ENCODE measurements at places on chromosomes 5 and 9.

- DNase-seq, result no peak
- H3K4me3 ChIP-seq, result no peak overlapping the region
- no peaks in the 10 kb centered on the region for H3K36me3 ChIP-seq
- H3K27ac ChIP-seq, result no peak overlapping the region
These were observed 139.7 kb upstream of the PCA3 start for GRCh38 chr9:76624391-76625048.

DNA sequence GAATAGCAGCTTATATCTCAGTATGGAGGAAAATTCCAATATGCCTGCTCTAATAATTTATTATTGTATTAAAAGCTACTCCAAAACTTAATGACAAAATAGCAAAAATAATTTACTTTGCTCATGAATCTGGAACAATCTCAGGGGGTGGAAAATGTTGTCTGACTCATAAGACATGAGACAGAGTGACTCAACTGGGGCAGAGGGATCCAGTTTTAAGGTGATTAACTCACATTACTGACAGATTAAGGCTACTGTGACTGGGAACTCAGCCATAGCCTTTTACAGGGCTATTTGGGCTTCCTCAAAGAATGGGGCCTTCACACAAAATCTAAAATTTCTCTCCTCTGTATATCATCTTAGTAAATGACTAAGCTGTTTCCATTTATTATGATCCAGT is 1172.9 kb downstream of the CDH12 start:
- H3K4me1 ChIP-seq, result no peaks in the 10 kb centered on the region
- no peak overlapping the region for H3K4me3 ChIP-seq
- H3K27ac ChIP-seq, result no peak overlapping the region
- no peaks in the 10 kb centered on the region for H3K36me3 ChIP-seq
- no peaks in the 10 kb centered on the region for H3K27me3 ChIP-seq

GRCh38 chr5:110496276-110496675 is 230.2 kb downstream of the TMEM232 start:
- no peak overlapping the region for H3K4me3 ChIP-seq
- H3K27ac ChIP-seq, result no peak overlapping the region
- DNase-seq, result no peak

DNA sequence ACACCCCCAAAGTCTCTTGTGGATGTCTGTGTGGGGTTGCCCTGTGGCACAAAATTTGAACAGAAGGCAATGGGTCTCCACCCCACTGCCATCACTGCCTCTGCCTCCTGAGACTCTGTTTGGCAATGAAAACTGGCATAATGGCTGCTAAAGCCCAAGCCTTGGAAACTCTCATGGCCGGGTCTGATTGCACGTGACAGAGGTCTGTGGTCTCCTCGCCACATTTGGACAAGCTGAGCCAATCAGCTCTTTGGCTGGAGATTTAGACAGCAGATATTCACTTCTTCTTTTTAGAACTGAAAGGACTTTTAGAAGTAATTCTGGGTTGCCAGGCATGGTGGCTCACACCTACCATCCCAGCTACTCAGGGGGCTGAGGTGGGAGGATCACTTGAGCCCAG is 5.5 kb downstream of the GGTA1 start:
- no peak overlapping the region for H3K4me3 ChIP-seq
- H3K4me1 ChIP-seq, result peaks cover 11% of the 10 kb centered on the region
- H3K27me3 ChIP-seq, result peaks cover 13% of the 10 kb centered on the region
- no peak overlapping the region for H3K27ac ChIP-seq

DNA sequence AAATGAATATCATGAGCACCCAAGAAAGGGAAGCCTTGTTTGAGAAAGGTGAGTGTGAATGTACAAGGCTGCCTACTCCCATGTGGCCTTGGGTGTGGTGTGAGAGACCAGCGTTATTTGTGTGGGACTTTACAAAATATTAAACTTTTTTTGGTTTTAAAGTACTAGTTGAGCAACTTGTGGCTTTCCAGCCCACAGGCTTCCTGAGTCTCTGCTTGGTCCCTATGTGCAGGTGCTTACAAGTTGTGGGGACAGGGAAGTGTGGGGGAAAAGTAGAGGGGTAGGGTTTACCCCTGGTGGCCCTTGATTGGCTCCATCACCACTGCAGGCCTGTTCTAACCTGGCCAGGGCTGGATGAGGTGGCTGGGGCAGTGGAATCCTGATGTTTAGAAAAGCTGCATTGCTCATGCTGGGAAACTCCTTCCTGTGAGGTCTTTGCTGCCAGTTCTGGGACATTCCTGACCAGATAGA is 19.7 kb downstream of the PTTG1 start:
- H3K4me1 ChIP-seq, result no peaks in the 10 kb centered on the region
- no peaks in the 10 kb centered on the region for H3K27me3 ChIP-seq
- no peak overlapping the region for H3K4me3 ChIP-seq
- no peak overlapping the region for H3K27ac ChIP-seq
- H3K36me3 ChIP-seq, result no peaks in the 10 kb centered on the region

GRCh38 chr9:122797316-122798063 is 2.4 kb upstream of the OR1K1 start:
- H3K27me3 ChIP-seq, result no peaks in the 10 kb centered on the region
- H3K4me3 ChIP-seq, result no peak overlapping the region
- no peaks in the 10 kb centered on the region for H3K4me1 ChIP-seq
- H3K36me3 ChIP-seq, result no peaks in the 10 kb centered on the region

DNA sequence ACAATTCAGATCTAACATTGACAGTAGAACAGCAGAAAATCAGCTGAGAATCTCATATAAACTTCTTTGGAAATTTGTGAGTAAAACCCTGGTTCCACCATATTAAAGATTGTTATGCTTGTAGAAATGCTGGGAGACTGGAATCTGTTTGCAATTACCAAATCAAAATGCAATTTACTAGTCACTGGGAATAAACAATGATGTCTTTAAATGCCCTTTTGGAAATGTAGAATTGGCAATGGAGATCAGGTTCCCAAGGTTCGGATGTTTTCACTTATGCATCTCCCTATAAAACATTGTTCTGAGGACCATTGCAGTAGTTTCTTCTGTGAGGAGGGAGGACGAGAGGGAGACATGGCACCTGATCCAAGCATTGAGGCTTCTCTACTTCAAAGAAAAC is 384.4 kb downstream of the TMEM167A start:
- H3K4me3 ChIP-seq, result no peak overlapping the region
- H3K27me3 ChIP-seq, result no peaks in the 10 kb centered on the region
- H3K36me3 ChIP-seq, result no peaks in the 10 kb centered on the region
- no peaks in the 10 kb centered on the region for H3K4me1 ChIP-seq
- no peak for DNase-seq

DNA sequence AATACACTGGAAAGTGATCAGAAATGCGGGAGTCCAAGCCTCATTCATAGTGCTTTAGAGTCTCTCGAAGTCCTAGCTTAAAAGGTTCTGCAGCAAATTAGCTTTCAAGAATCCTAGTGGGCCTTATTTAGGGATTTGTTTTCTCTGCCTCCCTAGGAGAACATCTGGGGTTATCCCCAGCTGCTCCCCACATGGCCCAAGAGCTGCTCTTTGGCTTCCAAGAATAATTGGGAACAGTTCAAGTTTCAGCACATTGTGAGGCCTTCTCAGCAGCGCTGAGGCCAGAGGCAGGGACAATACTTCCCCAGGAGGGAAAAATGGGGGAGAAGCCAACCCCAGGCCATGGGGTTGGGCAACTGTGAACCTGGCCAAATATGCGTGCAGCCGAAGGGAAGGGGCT is 108.7 kb downstream of the LIFR start:
- H3K36me3 ChIP-seq, result no peaks in the 10 kb centered on the region
- H3K4me1 ChIP-seq, result peaks cover 3% of the 10 kb centered on the region
- DNase-seq, result no peak
- H3K27ac ChIP-seq, result no peak overlapping the region

DNA sequence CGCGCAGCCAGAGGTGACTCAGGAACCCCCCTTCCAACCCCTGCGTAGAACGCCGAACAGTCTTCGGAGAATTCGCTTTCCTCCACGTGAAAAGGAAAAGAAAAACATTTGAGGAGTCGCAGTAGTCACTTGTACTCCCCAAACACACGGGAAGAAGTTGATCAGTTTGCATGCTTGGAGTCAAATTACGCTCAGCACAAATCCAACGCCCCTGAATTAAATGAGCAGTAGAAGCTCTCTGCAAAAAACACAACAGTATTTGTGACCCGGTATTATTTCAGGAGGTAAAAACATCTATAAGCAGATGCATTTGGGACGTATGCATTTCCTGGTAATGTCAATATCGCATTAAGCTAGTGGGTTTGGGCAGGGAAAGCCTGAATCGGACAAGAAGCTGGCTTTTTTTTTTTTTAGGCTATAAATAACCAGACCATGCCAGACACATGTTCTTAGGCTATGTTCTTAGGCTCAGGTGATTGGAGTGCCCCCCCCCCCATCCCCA is 854 bp upstream of the ARL15 start:
- DNase-seq, result no peak
- peaks cover 13% of the 10 kb centered on the region for H3K4me1 ChIP-seq
- no peaks in the 10 kb centered on the region for H3K36me3 ChIP-seq
- peak overlapping the region; percentile 87 for H3K4me3 ChIP-seq

DNA sequence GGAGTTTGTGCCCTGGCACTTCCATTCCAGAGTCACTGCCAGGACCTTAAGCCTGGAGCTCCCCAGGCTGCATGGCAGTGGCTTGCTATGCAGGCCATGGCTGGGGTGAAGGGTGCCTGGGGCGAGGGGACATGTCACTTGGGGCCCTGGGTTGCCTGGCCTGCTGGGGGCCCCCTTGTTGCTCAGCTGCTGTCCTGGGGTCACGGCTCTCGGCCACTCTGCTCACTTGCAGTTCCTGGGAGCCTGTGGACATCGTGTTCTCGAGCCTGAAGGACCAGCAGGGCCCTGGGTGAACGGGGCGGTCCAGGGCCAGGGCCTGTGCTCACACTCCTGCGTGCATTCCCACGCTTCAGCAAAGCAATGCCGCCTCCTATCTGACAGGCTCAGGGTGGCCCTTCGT is 14.5 kb upstream of the SLC2A6 start:
- peaks cover 4% of the 10 kb centered on the region for H3K27me3 ChIP-seq
- no peak overlapping the region for H3K4me3 ChIP-seq
- no peak for DNase-seq

- H3K4me3 ChIP-seq, result no peak overlapping the region
- H3K36me3 ChIP-seq, result no peaks in the 10 kb centered on the region
- H3K4me1 ChIP-seq, result no peaks in the 10 kb centered on the region
- H3K27me3 ChIP-seq, result no peaks in the 10 kb centered on the region
- no peak overlapping the region for H3K27ac ChIP-seq
These were observed 524.3 kb downstream of the PSAT1 start for GRCh38 chr9:78821126-78821822.

- DNase-seq, result no peak
- no peaks in the 10 kb centered on the region for H3K27me3 ChIP-seq
- H3K36me3 ChIP-seq, result no peaks in the 10 kb centered on the region
- H3K4me1 ChIP-seq, result no peaks in the 10 kb centered on the region
These were observed 21.6 kb downstream of the RIC1 start for GRCh38 chr9:5650356-5651105.

DNA sequence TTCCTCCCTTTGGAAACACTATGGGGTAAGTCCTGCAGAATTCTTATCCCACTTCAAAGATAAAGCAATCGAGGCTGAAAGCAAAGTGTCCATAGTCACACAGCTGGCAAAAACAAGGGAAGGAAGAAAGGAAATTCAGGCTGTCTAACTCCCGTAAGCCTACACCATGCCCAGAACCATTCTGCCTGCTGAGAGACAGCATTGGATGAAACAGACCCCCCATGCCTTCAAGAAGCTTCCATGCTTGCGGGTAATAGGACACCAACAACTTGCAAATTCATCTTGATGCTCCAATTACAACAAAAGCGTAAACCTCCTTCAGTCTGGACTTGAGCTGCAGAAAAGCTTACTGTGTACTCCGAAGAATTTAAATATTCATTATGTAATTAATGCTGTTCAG is 181.1 kb upstream of the WWC1 start:
- no peaks in the 10 kb centered on the region for H3K27me3 ChIP-seq
- H3K36me3 ChIP-seq, result no peaks in the 10 kb centered on the region
- no peak for DNase-seq
- no peaks in the 10 kb centered on the region for H3K4me1 ChIP-seq
- H3K4me3 ChIP-seq, result no peak overlapping the region

GRCh38 chr5:68232277-68232676 is 16.7 kb downstream of the PIK3R1 start:
- peaks cover 46% of the 10 kb centered on the region for H3K4me1 ChIP-seq
- H3K4me3 ChIP-seq, result no peak overlapping the region
- no peaks in the 10 kb centered on the region for H3K27me3 ChIP-seq
- DNase-seq, result no peak

GRCh38 chr5:66974256-66974655 is 222.3 kb downstream of the CD180 start:
- peaks cover 5% of the 10 kb centered on the region for H3K27me3 ChIP-seq
- no peaks in the 10 kb centered on the region for H3K36me3 ChIP-seq
- H3K4me3 ChIP-seq, result no peak overlapping the region
- no peak for DNase-seq

DNA sequence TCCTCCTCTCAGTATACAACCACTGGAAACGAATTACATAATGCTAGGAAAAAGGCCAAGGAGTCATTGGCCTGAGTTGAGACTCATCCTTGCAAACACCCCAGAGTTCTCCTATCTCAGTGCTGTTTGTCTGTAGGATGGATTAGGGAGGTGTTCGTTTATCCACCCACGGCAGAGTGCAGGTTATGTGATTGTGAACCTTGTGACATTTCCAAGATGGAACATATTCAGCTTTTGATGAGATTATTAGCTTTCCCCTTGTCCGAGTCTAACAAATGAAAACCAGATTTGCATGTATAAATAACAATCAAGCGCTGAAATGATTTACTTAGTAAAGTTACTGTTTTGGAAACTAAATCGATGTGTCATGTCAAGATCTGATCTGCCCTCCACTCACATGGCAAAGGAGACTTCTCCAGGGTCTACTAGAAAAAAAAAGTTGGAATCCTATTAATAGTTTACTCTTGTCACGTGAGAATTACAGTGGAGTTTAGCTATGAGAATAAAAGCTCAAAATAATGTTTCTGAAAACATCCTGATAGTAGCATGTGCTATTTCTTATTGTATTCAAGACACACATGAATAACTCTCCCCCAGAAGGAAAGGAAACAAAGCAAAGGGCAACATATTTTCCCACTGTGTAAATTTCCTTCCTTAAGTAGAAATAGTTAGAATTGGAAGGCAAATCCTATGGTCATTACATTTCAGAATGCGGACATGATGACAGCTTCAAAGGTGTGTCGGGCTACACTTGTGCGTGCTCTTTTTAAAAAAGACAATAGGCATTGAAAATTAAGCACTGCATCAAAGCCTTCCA is 600.4 kb downstream of the EBF1 start:
- no peak for DNase-seq
- H3K4me3 ChIP-seq, result no peak overlapping the region
- no peak overlapping the region for H3K27ac ChIP-seq
- no peaks in the 10 kb centered on the region for H3K4me1 ChIP-seq
- no peaks in the 10 kb centered on the region for H3K36me3 ChIP-seq

DNA sequence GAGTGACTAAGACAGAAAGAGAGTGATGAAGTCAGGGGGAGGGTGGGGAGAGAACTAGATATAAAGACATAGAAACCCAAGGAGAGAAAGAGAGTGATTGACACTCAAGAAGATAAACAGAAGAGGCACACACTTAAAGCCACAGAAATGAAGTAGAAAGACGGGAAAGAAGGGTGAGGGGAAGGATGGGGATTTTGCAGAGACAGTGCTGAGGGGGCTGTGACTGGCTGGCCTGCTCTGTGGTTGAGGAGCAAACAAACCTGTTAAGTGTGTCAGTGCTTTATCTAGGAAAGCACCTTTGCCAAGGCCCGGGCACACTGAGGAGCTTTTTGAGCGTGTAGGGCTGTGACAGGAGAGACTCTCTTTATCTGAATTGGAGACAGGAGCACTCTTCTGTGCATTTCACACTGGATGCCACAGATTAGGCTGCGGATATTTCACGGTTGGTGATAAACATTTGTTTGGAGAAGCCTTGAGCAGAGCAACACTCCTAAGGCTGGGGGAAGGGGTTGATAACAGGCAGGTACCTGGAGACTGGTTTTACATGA is 109.1 kb downstream of the DOCK2 start:
- no peak for DNase-seq
- H3K36me3 ChIP-seq, result peaks cover 53% of the 10 kb centered on the region
- peak overlapping the region; percentile 14 for H3K27ac ChIP-seq
- no peak overlapping the region for H3K4me3 ChIP-seq
